ENCODE measurements at places on chromosomes 11 and 22.

GRCh38 chr11:74321487-74322188 lies 10.2 kb upstream of the P4HA3 start:
- DNase-seq = no peak

DNA sequence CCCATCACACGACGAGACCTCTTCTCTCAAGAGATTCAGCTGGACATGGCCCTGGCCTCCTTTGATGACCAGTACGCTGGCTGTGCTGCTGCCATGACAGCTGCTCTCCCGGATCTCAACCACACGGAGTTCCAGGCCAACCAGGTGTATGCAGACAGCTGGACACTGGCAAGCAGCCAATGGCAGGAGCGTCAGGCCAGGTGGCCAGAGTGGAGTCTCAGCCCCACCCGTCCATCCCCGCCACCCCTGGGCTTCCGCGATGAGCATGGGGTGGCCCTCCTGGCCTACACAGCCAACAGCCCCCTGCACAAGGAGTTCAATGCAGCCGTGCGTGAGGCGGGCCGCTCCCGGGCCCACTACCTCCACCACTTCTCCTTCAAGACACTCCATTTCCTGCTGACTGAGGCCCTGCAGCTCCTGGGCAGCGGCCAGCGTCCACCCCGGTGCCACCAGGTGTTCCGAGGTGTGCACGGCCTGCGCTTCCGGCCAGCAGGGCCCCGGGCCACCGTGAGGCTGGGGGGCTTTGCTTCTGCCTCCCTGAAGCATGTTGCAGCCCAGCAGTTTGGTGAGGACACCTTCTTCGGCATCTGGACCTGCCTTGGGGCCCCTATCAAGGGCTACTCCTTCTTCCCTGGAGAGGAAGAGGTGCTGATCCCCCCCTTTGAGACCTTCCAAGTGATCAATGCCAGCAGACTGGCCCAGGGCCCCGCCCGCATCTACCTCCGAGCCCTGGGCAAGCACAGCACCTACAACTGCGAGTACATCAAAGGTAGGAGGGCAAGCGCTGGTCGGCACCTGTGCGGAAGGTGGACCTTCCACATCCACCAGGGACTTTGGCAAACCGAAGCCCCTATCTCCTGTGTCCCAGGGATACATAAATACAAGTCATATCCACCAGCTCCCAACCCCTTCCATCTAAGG lies 11.3 kb downstream of the CHRNA10 start:
- no peak for DNase-seq

DNA sequence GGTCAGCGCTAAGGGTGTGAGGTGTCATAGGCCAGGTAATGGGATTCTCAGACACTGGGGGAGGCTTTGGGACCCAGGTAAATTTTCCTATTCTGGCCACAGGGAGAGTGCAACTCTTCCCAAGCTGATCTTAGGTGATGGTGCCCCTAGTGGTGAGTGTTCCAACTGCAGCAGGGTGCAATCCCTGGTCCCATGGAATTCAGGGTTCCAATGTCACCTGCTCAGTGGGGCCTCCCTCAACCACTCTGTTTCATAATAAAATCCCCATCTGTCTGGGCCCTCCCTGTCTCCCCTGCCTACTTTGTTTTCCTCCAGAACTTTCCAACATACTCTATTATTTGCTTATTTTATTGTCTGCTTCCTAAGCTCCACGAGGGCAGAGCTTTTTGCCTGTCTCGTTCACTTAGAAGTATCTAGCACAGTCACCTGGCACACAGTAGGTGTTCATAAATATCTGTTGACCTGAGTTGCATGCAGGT lies 2.9 kb upstream of the SGSM1 start:
- DNase-seq = peak; percentile 18

- DNase-seq = no peak
Observed at GRCh38 chr11:64035576-64035975, at the start of gene FLRT1. FLRT1 (plus strand) TSS chr11:64035931; CDS start chr11:64116268, 80,337 bp downstream.

All from stimulated activated CD8-positive, alpha-beta memory T cell treated with anti-CD3 and anti-CD28 coated beads, Interleukin-4, amount 100 ng/mL, for 1 hour (primary cell).